ENCODE measurements at places on chromosomes 2 and 18. TPM values are rescaled to one million over a fixed set of nuclear protein-coding genes. Genes with fewer than 3 reads are reported as not detected.
A peak's percentile ranks its signal among the peaks of the same experiment; 100 is the strongest.

Gene ATP8B1
- 66.2 TPM for total RNA-seq

- DNase-seq: no peak
Observed at GRCh38 chr2:152657043-152657442, 60.2 kb downstream of the PRPF40A start.

GRCh38 chr2:155062250-155062921 lies 363.9 kb downstream of the KCNJ3 start:
- no peak for DNase-seq

GRCh38 chr18:22504251-22505030 lies 86.7 kb upstream of the CTAGE1 start:
- no peak for DNase-seq

DNA sequence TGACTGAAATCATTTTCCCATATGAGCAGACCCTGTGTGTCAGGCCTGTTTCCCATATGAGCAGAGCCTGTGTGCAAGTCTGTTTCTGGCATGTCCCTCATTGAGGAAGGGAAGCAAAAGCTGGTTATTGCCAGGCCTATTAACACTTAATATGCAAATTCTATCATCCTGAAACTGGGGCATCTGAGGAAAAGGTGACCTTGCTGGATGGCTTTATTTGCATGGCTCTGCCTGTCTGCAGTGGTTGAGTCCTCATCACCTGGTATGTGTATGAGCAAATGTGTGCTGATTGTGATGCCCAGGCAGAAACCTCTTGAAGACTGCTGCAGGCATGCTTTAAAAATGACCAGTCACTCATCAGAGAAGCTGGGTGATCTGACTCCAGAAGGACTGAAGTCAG lies 31.2 kb downstream of the EIF4E2 start:
- no peak for DNase-seq

DNA sequence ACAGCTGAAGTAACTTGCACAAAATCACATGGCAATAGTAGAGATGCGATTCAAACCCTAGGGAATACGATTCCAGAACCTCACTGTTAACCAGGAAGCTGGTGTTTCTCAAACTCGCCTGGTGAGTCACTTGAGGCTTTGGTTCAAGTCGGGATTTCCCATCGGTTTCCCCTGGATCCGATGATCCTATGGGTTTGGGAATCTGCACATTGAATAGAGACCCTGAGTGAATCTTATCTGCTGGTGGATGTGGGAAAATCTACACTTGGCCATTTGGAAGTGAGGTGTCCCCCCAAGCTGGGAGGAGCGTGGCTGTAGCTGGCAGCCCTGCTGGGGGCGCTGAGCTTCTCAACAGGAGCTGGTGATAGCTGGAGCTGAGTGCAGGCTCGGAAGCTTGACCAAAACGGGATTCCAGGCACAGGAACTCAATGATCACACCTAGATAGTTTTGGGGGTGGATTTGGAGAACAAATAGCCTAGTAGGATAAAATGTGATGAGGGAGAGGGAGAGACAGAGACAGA lies 135.4 kb downstream of the PRKCE start:
- no peak for DNase-seq

DNA sequence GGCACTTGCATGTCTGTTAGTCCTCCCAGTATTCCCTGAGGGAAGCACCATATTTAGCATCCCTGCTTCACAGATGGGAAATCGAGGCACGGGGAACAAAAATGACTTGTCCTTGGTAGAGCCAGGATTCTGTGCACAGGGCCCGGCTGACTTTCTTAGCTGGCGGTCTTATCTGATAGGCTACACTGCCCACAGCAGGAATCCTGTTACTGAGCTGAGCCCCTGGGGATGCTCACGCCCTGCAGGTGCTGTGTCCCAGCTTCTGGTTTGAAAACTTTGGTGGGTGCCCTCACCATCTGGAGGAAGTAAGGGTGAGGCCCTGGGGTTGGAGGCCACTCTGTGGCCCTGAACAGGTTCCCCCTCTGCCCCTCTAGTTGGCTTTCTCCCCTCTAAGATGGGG lies 68.4 kb upstream of the MCFD2 start:
- no peak for DNase-seq

Gene SIX2
- not detected for total RNA-seq

DNA sequence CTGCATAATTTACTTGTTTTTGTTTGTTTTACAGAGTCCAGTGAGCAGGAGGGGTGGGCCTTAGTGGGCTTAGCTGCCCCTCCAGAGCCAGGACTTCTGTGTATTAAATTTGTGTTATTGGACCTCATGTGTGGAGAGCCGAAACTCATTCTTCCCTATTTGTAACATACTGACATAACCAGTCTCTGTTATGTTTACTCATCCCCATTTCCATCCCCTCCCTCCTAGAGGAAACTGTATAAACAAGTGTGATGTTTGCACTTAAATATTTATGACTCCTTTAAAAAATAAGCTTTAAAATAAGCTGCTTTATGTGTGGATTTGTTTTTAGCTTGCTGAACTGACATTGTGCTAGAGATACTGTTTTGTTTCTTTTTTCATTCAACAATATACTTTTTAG lies 13.8 kb downstream of the ZNF512 start:
- no peak for DNase-seq

Gene KYNU
- total RNA-seq: 64.2 TPM

GRCh38 chr2:73707636-73708035 lies 29.5 kb downstream of the TPRKB start:
- no peak for DNase-seq

Gene RETREG2
- 67.9 TPM for total RNA-seq

Gene CENPO
- total RNA-seq: 38.9 TPM

Gene NT5C1B
- total RNA-seq: not detected

Gene MAP3K19
- not detected for total RNA-seq

Gene IL18RAP
- not detected for total RNA-seq

- DNase-seq: no peak
Observed at GRCh38 chr18:3723554-3723953, 273.6 kb downstream of the TGIF1 start.

Gene EGR4
- 0.81 TPM for total RNA-seq

- DNase-seq: no peak
Observed at GRCh38 chr2:48952614-48953013, 197.1 kb upstream of the LHCGR start.

DNA sequence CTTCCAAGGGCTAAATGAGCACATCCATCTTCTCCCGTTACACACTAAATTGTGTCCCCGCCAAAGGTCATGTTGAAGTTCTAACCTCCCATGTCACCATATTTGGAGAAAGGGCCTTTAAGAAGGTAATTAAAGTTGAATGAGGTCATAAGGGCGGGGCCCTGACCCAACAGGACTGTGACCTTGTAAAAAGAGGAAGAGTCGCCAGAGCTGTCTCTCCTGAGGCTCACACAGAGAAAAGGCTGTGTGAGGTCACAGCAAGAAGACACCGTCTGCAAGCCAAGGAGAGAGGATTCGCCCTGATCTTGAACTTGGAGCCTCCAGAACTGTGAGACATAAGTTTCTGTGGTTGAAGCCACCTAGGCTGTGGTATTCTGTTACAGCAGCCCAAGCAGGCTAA lies 24.1 kb downstream of the TRABD2A start:
- DNase-seq: no peak

DNA sequence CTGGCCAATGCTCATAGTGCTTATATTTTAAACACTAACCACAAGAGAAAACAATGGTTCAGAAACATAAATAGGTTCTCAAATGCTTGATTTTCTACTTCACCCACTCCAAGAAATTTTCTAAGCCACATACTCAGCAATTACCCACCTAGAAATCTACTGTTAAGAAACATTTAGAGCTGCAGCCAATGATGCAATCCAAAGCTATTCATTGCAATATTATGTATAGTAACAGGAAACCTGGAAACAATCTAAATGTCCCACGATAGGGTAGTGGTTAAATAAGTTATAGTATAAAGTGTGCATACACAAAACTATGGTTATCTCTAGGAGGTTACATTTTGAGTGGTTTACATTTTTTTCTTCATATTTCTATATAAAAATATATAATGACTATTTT lies 5.7 kb downstream of the FAM237A start:
- no peak for DNase-seq

Gene PLEKHB2
- total RNA-seq: 113 TPM

DNA sequence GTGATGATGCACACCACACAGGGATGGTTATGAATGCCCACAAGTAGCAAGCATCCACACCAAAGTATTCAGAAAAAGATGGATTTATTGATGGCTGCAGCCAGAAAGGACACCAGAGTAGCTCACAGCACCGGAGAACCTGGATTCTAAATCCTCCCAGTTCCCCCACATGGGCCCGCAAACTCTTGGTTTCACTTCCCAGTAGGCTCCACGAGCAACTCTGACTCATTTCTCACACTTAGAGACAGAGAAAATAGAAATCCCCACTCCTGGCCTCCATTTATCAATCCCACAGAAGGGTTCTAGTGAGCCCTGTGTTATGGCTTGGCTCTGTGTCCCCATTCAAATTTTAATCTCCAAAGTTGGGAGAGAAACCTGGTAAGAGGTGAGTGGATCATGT lies 426.7 kb upstream of the MYT1L start:
- DNase-seq: no peak

Gene GALNT5
- total RNA-seq: 51.7 TPM

GRCh38 chr18:77366720-77367641 lies 117.3 kb downstream of the GALR1 start:
- DNase-seq: no peak

Gene KIF5C
- total RNA-seq: 2.9 TPM

Gene STPG4
- 12.7 TPM for total RNA-seq

- no peak for DNase-seq
Observed at GRCh38 chr2:196915507-196916189, 10.9 kb downstream of the PGAP1 start.

DNA sequence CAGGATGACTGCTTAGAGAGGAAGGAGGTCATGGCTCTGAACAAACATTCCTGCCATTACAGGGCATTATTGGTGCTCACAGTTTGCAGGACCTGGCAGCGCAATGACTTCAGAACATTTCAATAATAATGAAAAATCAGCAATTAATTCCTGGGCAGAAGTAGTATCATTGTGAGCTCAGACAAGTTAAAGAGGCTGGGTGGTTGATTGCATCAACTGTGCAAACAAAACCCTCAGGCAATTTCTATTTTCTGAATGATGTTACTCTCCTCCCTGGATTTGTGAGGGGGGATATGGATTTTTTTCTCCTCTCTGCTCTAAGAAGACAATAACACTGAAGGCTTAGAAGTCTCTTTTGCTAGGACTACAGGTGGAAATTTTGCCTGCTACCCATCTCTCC lies 168.1 kb upstream of the TACR1 start:
- no peak for DNase-seq

Gene BIN1
- total RNA-seq: 52.8 TPM

DNA sequence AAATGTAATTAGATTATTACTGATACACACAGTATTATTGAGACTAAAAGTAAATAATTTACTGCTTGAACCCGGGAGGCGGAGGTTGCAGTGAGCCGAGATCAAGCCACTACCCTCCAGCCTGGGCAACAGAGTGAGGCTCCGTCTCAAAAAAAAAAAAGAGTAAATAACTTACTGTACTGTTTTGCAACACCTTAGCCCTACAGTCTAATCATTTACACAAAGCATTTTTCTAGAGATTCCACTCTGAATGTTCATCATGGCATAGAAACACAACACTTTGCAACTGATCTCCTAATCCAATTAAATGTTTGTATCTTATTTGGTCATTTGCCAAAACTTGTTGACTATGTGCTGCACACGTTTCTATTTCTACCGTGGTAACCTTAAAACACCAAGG lies 23.4 kb upstream of the RMP24 start:
- DNase-seq: no peak

- no peak for DNase-seq
Observed at GRCh38 chr2:125959047-125959446, 696.9 kb upstream of the GYPC start.

DNA sequence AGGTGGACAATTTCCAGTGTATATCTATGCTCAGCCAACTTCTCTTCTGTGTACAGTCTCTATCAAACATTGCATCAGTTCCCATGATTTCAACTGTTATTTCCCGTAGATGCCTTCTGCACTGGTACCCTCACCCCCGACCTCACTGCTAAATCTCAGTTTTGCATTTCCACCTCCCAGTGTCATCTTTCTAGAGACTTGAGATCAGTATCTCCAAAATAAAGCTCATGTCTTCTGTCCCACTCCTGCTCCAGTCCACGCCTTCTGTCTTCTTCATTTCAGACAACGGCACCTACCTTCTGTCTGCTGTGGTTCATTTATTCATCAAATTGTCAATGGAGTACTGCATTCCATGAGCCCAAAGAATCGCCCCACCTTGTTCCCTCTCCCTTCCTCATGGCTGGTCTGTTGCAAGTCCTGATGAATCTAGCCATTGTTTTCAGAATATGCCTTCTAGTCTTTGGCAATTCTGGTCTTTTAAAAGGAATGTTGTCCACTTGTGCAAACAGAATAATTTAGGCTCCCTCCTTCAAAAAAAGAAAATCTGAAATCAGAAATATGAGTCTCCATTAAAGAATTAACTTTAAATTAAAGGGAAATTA lies 23.3 kb upstream of the NPAS2 start:
- DNase-seq: peak; percentile 46

DNA sequence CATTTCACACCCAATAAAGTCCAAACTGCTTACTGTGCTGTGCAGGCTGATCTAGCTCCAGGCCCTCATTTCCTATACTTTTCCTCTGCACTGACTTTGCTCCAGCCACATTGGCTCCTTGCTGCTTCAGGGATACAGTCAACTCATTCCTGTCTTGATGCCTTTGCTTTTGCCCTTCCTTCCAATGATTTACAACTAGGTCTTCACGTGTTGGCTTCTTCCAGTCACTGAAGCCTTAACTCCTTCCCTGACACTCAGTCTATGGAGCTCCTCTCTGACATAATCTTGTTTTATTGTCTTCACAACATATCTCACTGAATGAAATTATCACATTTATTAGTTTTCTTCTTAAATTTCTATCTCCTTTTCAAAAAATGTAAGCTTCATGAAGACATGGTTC lies 16.9 kb upstream of the C18orf32 start:
- no peak for DNase-seq

Gene BCL11A
- total RNA-seq: 8.1 TPM

- DNase-seq: peak; percentile 79
Observed at GRCh38 chr2:58762176-58762781, 521.2 kb upstream of the FANCL start.

DNA sequence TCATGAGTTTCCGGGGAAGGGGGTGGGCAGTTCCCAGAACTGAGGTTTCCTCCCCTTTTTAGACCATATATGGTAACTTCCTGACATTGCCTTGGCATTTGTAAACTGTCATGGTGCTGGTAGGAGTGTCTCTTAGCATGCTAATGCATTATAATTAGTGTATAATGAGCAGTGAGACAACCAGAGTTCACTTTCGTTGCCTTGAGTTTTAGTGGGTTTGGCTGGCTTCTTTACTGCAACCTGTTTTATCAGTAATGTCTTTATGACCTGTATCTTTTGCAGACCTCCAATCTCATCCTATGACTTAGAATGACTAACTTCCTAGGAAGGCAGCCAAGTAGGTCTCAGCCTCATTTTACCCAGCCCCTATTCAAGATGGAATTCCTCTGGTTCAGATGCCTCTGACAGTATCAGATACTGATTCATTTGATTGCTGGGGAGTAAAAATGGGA lies 447.3 kb downstream of the XIRP2 start:
- DNase-seq: no peak

GRCh38 chr2:113755035-113755834 lies 1.2 kb downstream of the SLC35F5 start:
- DNase-seq: no peak

Gene LYPD1
- total RNA-seq: 34.3 TPM

- peak; percentile 39 for DNase-seq
Observed at GRCh38 chr2:36965751-36966369, 476 bp downstream of the STRN start.

GRCh38 chr2:69774984-69775982 lies 33.3 kb downstream of the ANXA4 start:
- DNase-seq: no peak

- no peak for DNase-seq
Observed at GRCh38 chr18:22179174-22179573, 9.8 kb downstream of the GATA6 start.
